HEK293T (cell line): ENCODE measurements at places on chromosomes 4 and X.
A peak's percentile ranks its signal among the peaks of the same experiment; 100 is the strongest.

DNA sequence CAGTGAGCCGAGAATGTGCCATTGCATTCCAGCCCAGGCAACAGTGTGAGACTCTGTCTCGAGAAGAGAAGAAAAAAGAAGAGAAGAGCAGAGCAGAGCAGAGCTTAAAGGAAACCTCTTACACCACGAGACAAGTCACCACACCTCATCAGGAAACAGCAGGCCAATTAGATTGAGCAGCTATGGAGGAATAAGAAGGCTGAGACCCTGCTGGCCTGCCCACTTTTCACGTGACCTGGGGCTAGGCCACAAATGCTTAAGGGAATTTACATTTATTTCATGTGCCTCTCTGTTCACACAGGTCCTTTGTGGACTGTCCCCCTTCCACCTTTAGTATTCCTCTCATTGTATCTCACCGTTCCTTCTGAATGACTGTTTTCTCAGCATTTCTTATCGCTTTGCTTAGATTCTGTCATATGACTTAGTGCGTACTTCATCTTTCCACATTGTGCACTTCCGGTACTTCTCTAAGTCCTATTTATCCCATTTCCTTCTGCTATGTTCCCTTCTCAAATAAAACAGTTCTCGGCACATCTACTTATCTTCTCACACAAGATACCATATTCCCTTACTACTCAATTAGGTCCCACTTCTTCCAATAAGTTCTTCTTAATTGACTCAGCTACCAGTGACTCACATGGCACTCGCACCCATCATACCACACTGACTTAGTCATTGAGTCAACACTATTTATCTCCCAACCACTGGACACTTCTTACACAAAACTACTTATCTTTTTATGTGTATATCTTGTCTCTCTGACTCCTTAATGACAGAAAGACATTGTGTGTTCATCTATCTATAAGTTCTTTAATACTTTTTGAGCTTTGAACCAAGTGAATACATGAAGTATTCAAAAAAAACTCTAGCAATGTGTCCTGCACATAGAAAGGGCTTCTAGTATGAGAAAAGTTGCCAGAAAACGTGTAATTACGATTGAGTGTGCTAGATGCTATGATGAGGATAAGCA, 11.0 kb downstream of the CUL4B start:
- DNase-seq, result no peak

DNA sequence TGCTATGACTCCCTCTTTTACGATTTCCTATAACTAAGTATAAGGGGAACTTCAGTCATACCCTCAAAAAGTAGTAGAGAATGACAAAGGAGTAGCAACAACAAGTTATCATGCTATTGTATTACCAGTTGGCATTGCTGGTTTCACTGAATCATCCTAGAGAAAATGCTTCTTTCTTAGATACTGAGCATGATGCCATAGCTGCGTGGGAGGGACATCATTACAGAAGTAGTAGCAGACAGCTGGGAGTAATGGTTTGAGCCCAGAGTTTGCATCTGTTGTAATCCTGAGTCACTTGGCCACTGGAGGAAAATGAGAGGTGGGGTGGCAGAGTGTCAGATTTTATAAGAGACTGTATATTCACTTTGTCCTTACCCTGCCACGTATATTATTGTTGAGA, 38.6 kb downstream of the MTMR1 start:
- no peak for DNase-seq

GRCh38 chr4:120007896-120008436, 58.7 kb downstream of the MAD2L1 start:
- no peak for DNase-seq

DNA sequence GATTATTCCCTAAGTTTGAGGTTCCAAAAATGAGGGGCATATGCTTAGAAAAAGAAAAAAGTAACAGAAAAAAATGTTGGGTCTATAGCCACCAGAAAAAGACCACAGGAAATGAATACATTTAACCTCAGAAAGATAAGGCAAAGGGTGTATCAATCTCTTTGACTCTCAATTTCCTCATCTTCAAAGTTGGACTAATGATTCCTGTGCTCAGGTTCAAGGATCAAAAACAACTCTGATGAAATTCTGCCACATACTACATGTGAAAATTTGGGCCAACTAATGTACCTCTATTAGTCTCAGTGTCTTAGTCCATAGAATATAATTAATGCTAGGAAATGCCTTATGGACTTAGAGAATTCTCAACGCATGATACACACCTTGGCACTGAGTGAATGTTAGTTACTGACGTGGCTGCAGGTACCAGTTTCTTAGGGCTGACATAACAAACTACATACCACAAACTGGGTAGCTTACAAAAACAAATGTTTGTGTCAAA, 257.7 kb downstream of the ANKRD50 start:
- no peak for DNase-seq

DNA sequence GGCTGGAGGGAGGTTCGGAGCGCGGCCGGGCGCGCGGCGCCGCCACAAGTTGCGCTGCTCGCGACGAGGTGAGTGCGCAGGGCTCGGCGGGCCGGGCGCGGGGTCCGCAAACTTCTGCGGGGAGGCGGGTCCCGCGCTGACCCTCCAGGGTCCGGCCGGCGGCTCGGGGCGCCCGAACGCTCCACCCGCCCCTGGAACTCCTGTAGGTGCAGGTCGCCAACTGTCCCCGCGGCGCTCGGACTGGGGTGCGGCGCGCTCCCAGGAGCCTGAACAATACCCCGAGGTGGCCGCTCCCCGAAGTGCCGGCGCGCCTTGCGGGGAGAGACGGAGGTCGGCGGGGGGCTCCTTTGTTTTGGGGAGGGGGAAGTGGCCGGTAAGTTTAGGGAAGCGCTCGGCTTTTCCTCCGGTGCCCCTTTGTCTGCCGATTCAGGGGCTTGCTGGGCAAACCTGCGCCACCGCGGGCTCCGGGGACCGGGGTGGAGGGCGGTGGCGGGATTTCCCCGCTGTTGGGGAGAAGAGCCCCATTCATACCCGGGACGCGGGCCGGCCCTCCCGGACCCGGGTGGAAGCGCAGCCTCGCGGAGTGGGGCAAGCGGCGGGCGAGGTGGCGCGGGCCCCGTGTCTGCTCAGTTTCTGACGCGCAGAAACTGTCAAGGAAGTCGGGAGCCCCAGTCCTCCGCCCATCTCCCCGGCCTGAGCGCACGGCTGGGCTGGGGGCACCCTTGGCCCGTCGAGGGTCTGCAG, 694 bp downstream of the TBL1X start:
- peak; percentile 31 for DNase-seq

- no peak for DNase-seq
Measured at GRCh38 chr4:25923745-25924144, 9.7 kb downstream of the SMIM20 start.

DNA sequence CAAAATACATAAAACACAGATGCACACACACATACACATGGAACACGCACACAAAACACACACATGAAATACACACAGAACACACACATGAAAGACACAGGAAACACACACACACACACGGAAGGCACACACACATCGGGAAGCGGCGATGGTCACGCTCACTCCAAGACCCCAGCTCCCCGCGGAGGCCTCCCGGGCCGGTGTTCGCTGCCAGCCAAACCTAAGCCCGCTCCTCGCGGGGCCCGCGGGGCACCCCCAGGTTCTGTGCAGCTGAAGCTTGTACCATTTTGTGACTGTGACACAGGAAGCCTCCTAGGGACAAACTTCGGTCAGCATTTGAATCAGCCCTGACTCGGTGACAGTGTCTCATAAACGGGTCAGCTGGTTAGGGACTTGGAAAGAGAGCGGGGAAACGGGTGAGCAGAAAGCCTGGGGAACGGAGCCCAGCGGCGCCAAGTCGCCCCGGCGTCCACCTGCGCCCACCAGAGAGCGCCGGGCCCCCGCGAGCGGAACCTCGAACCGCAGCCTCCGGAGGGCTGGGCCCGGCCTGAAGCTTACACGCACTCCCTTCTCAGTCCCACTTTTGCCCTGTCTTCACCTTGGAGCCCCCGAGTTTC, 32.1 kb downstream of the F11 start:
- no peak for DNase-seq

GRCh38 chrX:132639446-132639845, 150.6 kb upstream of the MBNL3 start:
- DNase-seq, result no peak

- DNase-seq, result no peak
Measured at GRCh38 chr4:61177367-61177766, 22.8 kb upstream of the ADGRL3 start.

DNA sequence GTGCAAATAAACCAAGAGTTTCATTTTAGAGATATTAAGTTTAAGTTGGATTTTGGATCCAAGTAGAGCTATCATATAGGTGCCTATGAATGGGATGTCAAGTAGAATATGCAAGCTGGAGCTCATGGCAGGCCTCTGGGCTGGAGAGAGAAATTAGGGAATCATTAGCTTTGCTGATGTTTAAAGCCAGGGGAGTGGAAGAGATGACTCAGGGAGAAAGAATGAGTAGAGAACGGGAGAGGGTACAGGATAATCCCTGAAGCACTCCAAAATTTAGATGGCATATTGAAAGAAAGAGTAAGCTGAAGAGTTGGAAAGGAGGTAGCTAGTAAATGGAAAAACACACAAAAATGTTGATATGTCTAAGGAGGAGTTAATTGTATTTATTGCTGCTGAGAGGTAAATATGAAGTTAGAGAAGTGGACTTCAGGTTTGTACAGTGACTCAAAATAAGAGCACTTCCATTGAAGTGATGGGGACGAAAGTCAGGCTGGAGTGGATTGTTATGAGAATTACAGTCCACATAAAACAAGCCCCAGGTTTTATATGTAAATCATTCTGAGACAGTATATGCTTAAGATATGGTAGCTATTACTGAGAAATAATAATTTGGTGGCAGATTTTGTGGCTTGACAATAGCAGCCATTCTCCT, 72.5 kb upstream of the GRXCR1 start:
- no peak for DNase-seq

DNA sequence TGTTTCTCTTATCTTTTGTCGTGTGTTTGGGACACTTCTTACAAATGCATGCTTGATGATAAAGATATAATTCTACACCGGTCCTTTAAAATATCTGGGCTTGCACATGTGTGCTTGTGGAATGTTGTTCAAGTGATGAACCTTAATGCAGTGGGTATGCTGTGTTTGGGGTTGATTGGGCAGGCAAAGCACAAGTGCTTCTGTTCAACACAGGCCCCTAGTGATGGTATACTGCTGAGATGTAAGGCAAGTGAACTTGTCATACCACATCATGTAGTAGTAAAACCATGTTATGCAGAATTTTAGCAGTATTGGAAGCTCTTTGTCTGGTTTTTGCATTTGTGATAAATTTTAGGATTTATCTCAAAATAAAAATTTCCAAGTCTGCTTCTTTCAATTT, 23.9 kb downstream of the TBC1D19 start:
- no peak for DNase-seq

DNA sequence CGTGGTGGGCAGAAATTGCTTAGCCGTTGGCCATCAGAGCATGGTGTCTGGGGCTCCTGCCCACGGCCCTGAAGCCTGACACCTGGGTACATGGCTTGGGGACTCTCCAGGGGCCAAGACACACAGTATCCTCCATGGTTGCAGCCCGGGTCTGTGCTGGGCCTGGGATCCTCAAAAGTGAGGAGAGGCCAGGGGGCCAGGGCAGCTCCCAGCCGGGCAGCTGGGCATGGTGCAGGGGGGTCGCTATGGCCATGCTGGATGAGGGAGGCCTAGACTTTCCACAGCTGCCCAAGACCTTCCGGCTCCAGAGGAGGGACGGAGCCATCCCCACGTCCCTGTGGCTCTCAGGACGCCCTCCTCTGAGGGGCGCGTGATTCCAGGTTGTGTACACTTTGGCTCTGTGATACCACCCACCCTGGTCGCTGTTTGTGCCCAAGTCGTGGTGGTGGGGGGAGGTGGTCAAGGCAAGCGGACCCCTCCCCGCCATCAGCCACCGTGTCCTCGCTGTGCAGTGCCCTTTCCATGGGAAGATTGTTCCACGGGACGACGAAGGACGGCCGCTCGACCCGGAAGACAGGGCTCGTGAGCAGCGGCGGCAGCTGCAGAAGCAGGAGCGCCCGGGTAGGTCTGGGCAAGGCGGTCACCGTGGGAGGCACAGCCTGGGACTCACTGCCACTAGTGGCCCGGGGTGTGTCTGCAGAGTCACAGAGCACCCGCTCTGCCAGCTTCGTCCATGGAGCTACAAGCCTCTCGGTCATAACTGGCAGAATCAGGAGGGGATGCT, 25.7 kb downstream of the NKX1-1 start:
- no peak for DNase-seq

GRCh38 chr4:142181021-142181420, 544.6 kb downstream of the IL15 start:
- DNase-seq, result no peak

DNA sequence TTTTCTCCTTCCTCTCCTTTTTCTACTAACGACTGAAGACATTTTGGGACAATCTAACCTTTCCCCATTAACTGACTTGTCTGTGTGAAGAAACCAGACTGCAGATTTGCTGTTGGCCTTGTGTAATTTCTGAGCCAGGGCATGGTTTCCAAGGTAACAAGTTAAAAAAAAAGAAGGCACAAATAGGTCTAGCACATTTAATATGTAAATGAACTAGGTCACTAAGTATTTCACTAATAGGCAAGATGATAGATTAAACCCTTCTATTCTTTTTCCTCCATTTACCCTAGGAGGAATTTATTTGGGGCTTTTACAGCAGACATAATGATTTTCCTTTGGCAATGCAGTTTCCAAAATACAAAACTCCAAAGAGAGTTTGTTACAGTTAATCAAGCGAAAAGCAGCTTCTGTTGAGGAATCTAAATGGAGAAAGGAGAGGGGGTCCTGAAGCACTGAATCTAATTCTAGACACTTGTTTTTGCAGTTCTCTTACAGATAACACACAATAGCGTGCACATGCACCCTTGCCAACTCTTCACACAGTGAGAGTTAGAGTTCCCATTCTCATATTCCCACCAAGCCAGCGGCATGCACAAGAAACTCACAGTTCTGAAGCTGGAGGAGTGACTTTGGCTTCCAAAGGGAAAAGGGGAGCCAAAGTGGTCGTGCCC, 72.0 kb downstream of the TSPAN5 start:
- DNase-seq, result no peak

DNA sequence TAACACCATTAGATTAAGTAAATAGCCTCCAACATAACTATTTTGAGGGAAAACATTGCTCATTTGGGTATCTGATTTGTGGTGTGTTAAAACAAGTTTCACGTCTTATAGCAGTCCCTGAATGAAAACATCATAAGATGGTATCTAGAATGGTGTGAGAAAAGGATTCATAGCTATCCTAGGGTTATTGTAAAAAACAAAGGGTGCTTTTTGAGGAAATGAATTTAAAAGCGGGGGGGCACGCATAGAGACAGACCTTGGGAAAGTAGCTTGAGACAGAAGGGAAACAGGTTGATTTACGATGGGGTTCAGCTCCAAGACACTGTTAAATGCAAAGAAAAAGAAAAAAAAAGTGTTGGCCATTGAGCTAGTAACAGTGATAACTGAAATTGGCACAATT, 768 bp upstream of the CXCL10 start:
- no peak for DNase-seq

DNA sequence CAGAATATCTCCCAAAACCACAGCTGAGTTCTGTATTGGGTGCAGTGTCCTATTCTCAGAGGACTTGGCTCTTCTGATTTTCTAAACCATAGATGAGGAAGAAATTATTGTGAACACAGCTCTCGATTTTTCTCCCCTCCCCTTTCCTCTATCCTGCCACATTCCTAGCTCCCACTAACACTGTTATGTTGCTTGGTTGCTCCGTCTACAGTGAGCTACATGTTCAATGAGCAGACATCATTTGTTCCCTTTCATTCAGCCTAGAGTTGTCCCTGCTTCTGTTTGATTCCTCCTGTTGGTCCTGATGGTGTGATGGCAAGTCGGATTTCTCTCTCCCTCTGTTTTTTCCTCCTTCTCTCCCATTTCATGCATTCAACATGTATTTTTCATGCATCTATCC, 65.9 kb downstream of the DIPK2B start:
- DNase-seq, result no peak

- DNase-seq, result no peak
Measured at GRCh38 chrX:101407167-101407747, 468 bp downstream of the GLA start.

GRCh38 chr4:9923195-9923812, 98.0 kb downstream of the SLC2A9 start:
- no peak for DNase-seq
